ENCODE measurements at places on chromosomes 2 and 18.

DNA sequence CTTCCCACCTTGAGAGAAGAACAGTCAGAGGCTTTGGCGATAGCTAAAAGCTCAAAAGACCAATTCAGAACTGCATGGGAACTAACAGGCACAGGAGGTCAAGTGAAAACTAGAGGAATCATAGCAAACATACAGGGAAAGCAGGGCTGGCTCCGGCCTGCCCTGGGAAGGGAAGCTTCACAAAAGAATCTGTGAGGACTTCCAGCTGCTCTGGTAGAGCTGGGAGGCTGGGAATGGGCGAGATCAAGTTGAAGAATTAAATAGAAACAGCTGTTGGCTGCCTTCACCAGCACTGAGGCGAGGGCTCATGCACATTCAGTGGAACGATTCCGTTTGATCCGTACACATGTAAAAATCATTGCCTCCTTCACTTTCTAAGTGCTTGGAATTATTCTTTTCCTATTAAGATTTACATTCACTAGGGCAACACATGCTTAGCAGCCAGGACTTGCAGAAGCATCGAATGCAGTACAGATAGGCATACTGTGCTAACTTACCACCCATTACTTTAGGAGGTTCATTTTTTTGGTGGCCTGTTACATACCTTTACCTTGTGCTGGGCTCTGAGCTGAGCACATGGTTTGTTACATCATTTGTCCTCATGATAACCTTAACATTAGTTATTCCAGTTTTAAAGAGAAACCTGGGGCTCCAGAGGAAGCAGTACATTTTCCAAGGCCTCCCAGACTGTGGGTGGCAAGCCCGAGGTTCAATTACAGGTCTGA, 125.4 kb upstream of the RNF152 start:
- peak; percentile 99 for DNase-seq

- DNase-seq: peak; percentile 51
These were observed 38.5 kb downstream of the MERTK start for GRCh38 chr2:111936881-111937280.

- DNase-seq: no peak
These were observed 345.2 kb upstream of the VRK2 start for GRCh38 chr2:57701391-57701791.

DNA sequence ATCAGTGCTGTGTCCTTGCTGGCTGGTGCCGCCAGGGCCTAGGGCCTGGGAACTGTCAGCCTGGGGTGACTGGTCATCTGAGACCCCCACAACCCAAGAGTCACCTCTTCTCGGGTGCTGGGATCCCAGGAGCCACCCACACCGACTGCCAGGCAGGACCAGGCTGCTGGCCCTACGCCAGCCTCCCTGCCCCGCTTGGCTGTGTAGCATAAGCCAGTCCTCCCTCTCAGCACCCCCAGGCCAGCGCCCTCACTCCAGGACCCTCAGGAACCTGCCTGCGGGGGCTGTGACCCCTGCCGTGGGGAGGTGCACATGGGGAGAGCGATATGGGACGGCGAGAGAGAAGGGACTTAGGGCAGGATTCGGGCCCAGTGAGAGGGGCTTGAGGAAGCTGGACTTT, 9.5 kb downstream of the ARHGEF4 start:
- DNase-seq: no peak

- DNase-seq: no peak
These were observed 21.5 kb upstream of the TMEM87B start for GRCh38 chr2:112033600-112033999.

DNA sequence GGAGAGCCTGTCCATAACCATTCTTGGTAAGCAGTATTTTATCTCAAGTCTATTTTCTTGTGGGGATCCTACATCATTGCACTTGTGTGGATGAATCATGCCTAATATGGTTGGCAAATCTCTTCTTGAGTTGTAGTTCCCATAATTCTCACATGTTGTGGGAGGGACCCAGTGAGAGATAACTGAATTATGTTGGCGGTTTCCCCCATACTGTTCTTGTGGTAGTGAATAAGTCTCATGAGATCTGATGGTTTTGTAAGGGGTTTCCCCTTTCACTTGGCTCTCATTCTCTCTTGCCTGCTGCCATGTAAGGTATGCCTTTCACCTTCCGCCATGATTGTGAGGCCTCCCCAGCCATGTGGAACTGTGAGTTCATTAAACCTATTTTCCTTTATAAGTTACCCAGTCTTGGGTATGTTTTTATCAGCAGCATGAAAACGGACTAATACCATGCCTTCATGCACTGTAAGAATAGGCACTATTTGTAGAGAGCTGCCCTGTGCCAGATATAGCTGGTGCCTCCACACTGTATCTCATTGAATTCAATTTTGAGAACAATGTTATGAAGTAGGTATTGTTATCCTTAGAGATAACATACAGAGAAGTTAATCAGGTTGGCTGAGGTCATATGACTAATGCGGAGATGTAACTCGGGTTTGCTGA, 148.3 kb downstream of the PLCL1 start:
- DNase-seq: no peak

GRCh38 chr2:197090742-197091367, 164.3 kb upstream of the PGAP1 start:
- peak; percentile 58 for DNase-seq

- no peak for DNase-seq
These were observed 20.7 kb upstream of the SULT1C2 start for GRCh38 chr2:108268001-108268400.

- DNase-seq: no peak
These were observed 168.5 kb upstream of the CXCR4 start for GRCh38 chr2:136286423-136286822.

GRCh38 chr2:46325182-46325928, 28.1 kb downstream of the EPAS1 start:
- no peak for DNase-seq

DNA sequence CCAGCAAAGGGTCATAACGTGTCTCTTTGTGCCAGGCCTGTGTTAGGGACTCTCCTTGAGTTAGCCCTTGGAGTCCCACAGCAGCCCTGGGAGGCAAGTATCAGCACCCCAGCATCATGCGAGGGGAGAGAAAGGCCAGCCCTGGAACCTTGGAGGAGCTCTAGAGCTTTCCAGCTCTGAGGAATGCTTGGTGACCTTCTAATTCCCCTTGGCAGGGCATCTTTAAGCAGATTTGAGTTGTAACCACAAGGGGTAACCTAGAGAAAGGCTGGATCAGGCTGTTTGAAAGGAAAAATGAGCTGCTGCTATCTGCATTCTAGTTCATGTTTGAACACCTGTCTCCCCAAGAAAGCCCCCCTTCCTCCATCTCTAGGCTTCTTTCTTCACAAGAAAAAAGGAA, 23.8 kb upstream of the ODC1 start:
- DNase-seq: no peak

- peak; percentile 33 for DNase-seq
These were observed 324.2 kb upstream of the HS6ST1 start for GRCh38 chr2:128642821-128643220.

- DNase-seq: no peak
These were observed 123.6 kb upstream of the CAB39 start for GRCh38 chr2:230589025-230589424.

DNA sequence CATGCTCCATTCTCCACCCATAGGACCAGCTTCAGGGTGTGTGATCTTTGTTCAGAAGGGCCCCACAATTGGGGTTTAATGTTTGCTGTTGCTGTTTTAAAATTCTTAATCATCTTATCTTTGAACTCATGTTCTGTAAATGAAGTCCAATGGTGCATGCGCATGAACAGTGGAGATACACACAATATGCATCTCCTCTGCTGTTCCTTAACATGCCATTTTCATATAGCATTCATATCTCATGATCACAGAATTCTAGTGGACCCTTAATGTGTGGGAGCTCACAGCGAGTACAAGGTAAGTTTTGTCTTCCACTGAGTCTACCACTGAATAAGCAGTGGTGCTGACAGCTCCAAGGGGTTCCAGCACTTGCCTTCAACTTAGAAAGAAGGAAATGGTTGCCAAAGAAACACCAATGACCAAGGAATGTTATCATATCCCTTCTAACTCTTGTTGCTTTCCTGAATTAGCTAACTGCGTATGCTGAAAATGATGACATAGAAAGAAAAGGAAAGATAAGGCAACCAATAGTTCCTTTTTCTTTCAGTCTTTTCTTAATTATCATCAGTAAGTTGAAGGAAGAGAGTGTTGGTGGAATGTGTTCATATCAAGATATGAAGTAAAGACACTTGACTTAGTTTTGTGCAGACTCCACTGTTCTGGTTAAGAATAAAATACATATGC, 258.9 kb upstream of the FBXO11 start:
- no peak for DNase-seq

DNA sequence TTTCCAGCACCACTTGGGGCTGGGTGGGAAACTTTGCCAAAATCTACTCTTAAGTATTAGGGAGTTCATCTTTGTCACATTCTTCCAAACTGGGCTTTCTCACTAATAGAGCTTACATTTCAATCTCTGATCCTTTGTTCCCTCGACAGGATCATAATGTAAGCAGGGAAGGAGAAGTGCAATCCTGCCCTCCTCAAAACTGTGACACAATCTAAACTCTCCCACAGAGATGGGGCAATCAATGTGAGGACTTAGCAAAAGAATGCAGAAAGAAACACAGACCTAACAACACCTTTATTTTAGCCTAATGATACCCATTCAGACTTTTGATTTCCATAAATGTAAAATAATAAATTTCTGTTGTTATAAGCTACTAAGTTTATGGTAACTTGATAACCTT, 40.8 kb downstream of the DSEL start:
- DNase-seq: no peak

DNA sequence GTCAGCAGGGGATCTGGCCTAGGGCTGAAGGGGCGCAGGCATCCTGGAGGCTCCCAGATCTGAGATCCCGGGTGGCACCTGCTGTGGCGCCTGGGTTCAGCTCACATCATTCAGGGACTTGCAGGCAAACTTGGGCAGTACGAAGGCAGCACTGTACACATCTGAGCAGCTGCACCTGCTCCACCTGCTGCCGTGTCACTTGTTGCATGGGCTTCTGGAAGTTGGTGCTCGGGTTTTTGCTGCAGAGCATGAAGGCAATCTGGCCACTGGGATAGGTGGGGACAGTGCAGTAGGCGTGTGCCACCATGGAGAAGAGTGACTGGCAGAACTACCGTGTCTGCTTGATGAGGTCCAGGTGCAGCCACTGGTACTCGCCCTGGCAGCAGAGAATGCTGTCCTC, 48.6 kb downstream of the UGGT1 start:
- no peak for DNase-seq

- DNase-seq: peak; percentile 46
These were observed 88.6 kb upstream of the HAAO start for GRCh38 chr2:42880738-42881690.

DNA sequence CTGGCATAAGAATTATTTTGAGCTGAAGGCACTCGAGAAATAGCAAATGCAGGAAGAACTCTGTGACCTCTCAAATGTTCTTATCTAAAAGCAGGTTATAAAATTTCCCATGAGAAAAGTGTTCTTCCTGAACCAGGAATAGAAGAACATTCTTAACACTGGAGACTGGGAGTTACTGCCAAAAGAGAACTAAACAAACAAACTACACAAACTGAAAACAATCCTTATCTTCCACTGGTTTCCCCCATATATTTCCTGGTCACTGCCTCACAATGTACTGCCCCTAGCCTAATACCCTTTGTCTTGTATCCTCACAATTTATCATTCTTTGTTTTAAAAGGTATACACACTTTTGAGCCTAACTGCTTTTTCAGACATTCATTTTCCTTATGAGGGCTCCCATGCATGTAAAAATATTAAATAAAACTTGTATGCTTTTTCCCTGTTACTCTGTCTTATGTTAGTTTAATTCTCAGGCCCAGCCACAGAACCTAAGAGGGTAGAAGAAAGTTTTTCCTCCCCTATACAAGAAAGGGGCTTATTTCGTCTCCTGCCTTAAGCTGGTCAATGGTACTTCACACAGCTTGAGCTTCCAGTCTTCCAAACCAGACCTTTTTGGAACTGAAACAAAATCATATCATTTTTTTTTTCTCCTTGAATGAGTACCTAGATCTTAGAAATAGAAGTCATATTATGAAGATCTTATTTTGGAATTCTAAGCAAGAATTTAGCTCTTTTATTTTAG, 110.6 kb downstream of the MSTN start:
- DNase-seq: no peak

GRCh38 chr2:180046776-180047175, 39.7 kb upstream of the CWC22 start:
- DNase-seq: no peak

DNA sequence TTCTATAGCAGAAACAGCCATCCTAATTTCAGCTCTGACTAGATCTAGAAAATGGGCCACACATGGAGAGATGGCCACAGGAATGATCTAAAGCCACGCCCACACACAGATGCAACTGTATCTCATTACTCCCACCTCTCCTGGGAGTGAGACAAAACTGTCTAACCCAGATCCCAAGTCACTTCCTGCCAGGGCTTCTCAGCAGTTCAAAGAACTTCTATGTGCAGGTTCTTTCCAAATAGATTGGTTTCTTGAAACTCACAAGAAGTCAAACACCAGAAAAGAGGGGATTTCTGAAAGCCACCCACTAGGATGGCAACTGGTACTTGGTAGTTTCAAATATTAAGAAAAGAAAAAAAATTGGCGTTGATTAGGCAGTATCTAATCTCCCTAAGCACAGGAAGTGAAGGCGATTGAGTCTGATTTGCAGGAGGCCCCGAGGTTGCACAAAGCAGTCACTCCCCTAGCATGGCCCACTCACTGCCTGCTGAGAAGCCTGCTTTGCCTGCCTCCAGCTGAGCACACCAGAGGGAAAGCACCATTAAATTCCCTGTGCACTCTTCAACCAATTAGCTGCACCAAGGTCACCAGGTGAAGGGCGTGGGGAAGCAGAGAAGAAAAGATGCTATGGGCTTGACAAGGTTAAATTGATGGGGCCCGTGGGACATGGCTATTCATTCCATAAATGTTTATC, 51.1 kb downstream of the PAPOLG start:
- DNase-seq: peak; percentile 40

- no peak for DNase-seq
These were observed 122.6 kb downstream of the DYSF start for GRCh38 chr2:71575966-71576365.

- no peak for DNase-seq
These were observed 75.2 kb upstream of the CTDP1 start for GRCh38 chr18:79604205-79604912.

- no peak for DNase-seq
These were observed 168.5 kb upstream of the GLI2 start for GRCh38 chr2:120567128-120567527.

GRCh38 chr2:240567872-240568677, at the start of gene RNPEPL1:
TSS of gene RNPEPL1 (plus strand) at chr2:240568484. CDS start at chr2:240568587, 103 bp downstream.
- peak; percentile 65 for DNase-seq
